NCI-H526 treated with DMSO at 0.1 percent for 48 hours (cell line): ENCODE measurements at places on chromosomes 2 and 18.

- no peak for DNase-seq
Measured at GRCh38 chr2:160375802-160376469, 117.7 kb downstream of the RBMS1 start.

DNA sequence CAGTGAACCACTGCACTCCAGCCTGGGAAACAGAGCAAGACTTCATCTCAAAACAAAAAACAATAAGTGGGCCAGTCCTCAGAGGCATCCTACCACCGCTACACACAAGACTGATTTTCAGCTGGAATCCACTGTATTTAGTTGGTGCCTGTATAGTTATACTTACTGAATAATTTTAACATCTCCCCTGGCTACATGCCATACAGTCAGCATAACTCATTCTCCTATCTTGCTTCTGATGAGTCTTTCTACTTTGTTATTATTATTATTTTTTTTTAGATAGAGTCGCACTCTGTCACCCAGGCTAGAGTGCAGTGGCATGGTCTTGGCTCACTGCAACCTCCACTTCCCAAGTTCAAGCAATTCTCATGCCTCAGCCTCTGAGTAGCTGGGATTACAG is 19.9 kb upstream of the CAB39 start:
- no peak for DNase-seq

GRCh38 chr2:68188831-68189230 is 31.1 kb downstream of the PNO1 start:
- no peak for DNase-seq

DNA sequence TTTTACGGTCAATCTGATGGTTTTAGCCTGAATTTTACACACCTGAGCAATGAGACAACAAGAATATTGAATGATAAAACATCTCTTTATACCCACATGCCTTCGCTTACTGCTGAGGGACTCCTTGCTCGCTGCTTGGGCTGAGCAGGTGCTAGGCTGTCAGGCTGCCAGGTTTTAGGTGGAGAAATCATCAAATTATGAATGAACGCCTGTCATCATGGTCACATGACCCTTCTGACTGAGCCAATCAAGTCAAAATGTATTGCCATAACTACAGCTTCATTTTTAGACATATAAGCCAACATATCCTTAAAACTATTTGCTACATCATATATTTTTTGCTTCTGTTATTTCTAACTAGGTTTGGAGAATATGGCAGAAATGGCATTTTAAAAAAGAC is 274.0 kb downstream of the LNPK start:
- no peak for DNase-seq
